ENCODE measurements at places on chromosomes 16 and 17.

GRCh38 chr17:40454613-40454995, 11.4 kb downstream of the IGFBP4 start:
- DNase-seq, result no peak

DNA sequence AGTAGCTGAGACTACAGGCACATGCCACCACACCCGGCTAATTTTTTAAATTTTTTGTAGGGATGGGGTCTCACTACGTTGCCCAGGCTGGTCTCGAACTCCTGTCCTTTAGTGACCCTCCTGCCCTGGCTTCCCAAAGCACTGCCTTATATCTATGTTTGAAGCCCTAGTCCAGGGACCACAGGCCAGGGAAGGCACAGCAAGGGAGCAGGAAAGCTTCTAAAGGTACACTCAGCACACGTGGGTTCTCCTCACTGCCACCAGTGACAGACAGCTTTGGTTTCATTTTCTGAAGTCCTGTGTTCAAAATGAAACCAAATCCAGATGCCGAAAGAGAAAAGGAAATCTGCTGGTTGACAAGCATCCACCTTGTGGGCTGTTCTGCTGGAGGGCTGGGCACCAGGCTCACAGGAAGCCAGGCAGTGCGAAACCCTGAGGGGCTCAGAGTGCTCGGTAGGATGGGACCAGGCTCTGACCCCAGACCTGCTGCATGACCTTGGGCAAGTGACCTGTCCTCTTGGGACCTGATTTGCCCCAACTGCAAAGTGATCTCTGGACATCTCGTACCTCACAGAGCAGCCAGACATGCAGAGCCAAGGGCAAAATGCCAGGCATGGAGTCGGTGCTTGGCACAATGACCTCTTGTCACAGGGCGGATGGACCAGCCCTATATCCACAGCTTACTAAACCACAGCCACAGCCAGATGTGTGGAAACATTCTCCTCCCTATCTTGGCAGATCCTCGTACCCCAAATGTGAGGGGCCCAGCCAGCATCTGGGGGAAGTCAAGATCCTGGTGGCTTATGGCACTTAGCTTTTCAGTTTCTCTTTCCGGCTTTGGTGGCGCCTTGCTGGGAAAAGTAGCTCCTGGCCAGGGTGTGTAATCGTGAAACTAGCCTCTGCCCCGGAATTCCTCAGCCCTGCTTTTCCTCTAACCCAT, 2.8 kb upstream of the SOCS1 start:
- no peak for DNase-seq

DNA sequence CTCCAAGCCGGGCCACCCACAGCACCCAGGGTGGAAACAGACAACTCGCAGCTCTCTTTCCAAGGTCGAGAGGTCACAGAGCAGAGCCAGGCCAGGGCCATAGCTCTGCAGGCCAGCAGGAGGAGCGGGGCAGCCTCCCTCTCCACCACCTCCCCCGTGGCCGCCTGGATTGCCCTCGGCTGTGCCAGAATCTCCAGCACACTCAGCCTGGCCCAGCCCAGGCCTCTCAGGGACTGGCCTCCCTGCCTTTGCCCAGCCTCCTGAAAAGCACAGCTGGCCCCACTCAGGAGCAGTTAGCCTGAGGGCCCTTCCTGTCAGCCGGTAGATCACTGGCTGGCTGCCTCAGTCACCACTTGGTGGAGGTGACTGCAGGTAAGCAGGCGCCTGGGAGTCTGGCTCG, 85.8 kb upstream of the SEC14L1 start:
- no peak for DNase-seq

- DNase-seq, result no peak
Measured at GRCh38 chr17:78048346-78049292, 79.9 kb downstream of the TMC6 start.

DNA sequence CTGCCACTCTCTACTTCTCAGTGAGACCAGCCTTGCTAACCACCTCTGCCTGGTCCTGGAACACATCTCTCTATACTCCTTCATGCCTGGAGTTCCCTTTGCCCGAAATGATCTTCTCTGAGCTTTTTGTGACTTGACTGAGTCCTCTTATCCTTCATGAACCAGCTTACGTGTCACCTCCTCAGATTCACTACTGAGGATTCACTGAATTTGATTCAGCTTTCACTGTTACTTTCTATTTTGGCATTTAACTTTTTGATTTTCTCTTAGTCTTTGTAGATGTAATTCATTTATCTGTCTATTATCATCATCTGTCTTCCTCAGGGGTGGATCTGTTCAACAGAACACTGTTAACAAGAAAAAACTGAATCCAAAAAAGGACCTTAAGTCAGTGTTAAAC, 95.6 kb downstream of the RPGRIP1L start:
- no peak for DNase-seq
